ENCODE measurements at places on chromosomes 2 and 18. TPM values are rescaled to one million over a fixed set of nuclear protein-coding genes. Genes with fewer than 3 reads are reported as not detected.

ZRANB3 gene
- total RNA-seq, result 7.1 TPM

UGT1A10 gene
- not detected for total RNA-seq

- no peak for DNase-seq
Observed at GRCh38 chr2:217951091-217951490, 51.7 kb downstream of the TNS1 start.

- DNase-seq, result no peak
Observed at GRCh38 chr2:238023608-238024007, 37.2 kb upstream of the SCLY start.

C2orf15 gene
- total RNA-seq, result 0.86 TPM
